Activated naive CD8-positive, alpha-beta T cell treated with anti-CD3 and anti-CD28 coated beads, Interleukin-2, amount 10 ng/mL, durations not matched to agents 7 days and 5 days (primary cell): ENCODE measurements at places on chromosomes 5 and 9.

DNA sequence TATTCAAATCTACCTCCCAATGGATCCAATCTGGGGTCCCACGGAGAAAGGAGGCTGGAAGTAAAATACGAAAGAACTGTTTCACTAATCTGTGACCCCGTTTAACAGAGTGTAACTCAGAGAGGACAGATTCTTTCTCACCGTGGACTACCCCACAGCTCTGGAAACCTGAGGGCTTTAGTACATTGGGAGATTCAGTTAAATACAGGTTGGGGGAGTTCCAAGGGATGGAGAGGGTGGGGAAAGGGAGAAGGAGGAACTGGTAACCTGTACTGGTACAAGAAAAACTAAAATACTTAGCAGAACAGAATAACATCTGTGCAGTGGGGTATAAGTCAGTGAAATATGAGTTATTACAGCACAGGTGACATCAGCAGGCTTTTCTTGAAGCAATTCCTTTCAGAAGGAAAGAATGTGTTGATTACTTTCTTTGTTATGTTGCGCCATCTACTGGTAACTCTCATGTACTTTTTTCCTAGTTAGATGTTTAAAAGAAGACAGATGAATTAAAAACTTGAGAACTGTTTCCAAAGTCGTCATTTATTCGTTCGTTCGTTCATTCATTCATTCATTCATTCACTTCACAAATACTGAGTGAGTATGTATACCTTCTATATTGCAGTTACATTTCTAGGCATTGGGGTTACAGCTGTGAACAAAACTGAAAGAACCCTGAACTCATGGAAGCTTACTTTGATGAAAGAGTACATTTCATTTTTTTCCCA is 30.0 kb upstream of the STOM start:
- no peak for DNase-seq

DNA sequence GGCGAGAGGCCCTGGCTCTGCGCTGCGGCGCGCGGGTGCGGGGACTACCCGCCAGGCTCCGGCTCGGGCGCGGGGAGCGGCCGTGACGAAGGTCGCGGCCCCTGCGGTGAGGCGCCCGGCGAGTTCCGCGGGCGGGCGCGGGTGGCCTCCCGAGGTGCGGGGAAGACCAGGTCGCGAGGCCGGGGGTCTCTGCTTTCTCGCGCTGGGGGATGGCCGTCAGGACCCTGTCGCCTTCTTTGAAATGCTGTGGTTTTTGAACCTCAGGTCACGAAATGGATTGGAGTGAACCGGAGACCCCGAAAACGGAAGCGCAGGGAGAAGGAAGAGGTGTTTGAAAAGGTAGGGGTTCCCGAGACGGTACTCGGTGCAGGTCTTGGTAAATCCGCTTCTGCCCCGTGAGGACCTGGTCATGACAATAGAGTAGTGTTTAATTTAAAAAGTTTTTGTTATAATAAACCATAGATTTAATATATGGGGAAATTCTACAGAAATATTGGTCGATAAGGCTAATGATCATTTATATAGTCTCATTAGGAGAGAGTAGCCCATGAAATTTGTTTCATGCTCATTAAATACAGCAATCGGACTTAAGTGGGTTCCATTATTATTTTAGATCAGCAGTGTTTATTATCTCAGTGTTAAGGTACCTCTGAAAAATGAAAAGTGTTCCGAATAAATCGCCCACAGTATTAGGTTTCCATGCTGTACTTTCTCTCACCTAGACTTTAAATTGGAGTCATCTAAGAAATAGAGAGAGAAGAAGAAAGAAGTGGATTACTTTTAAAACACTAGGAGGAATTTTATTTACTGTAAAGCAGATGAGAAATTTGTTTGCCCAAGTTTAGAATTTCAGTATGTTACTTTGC is 279.0 kb downstream of the AOPEP start:
- no peak for DNase-seq

GRCh38 chr9:6681147-6681956 is 35.8 kb upstream of the GLDC start:
- peak; percentile 90 for DNase-seq

GRCh38 chr5:15474143-15474719 is 25.7 kb upstream of the FBXL7 start:
- DNase-seq, result no peak
